GM13977 (cell line): ENCODE measurements at places on chromosomes 11 and 22.

DNA sequence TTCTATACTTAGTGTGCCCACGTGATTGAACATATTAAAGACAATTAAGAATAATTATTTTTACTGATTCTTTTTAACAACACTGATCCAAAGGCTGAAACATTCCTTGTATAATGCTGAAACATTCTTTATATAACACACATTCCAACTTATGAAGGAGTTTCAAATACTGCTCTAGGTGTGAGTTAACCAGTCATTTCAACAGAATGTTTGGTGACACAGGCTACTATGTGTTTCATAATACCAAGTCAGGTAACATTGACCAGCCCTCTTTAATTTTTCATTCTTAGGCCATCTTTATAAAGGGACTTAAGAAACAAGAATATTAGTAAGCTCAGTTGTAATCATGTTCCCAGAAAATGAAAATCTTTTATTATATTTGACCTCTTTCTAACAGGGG, 136.6 kb downstream of the ELP4 start:
- no peak for DNase-seq

DNA sequence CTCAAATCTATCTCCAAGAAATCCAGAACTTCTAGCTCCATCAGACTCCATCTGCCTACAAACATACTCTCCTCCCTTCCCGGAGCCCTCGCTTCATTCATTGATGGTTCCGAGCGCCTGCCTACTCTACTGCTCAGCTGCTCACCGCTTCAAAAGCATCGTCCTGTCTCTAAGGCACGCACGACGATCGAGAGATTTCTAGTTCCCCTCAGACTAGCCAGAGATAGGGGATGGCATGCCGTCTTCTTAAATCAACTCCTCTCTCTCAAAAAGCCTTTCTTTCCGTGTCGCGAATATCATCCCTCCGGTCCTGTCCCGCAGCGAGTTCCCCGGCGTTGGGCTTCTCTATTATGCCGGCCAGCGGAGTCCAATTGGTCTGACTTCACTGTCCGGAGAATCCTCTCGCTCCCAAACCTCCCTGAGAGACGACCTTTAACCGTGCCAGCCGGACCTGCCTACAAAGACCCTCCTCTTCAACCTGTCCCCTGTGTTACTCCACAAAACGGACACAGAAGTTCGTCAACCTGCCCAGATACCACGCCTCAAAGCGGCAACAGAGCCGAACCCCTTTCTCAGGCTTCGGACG, 592 bp downstream of the EEF1G start:
- DNase-seq, result peak; percentile 28

DNA sequence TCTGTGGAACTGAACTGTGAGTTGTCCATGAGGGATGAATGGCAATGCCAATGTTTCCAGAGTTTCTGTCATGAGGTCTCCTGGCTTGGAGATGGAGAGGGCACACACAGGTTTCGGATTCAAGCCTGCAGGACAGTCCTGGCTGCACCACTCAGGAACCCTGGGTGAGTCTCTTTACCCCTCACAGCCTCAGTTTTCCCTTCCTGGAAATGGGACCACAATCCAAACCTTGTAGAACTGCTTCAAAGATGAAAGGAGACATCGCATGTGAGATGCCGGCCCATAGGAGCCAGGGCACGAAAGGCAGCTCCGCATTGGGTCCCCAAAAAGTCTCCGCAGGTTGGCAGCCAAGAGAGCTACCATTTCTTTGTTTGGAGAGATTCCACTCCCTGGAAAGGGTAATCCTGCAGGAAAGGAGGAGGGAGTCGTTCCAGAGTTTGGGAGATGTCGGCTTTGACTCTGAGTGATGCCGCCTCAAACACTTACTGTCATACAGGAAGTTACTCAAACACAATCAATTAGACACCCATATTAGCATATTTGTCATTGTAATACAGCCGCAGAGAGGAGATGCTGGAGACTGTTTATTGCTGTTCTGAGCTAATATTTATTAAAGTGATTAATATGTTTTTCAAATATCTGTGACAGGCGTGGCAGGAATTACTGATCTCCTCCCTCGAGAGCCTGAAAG, 318.3 kb downstream of the MN1 start:
- DNase-seq, result no peak

GRCh38 chr11:73530109-73530508, 67.8 kb downstream of the FAM168A start:
- DNase-seq, result no peak

GRCh38 chr11:116053548-116053919, 549.3 kb upstream of the CADM1 start:
- no peak for DNase-seq

DNA sequence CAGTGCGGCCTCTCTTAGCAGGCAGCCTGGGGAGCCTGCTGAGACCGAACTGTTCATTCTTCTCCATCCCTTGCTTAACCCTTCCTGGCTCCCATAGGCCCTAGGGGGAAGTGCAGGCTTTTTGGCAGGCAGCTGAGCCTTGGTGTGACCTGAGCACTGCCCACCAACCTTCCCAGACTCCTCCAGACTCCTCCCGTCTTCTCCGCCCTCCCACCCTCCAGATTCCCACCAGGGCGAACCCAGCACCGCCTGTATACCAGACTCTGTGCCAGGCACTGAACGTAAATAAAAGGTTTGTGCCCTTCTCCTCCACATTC, 7.9 kb downstream of the RELT start:
- no peak for DNase-seq

- no peak for DNase-seq
These were observed 15.4 kb upstream of the SOX10 start for GRCh38 chr22:37999640-38000272.

DNA sequence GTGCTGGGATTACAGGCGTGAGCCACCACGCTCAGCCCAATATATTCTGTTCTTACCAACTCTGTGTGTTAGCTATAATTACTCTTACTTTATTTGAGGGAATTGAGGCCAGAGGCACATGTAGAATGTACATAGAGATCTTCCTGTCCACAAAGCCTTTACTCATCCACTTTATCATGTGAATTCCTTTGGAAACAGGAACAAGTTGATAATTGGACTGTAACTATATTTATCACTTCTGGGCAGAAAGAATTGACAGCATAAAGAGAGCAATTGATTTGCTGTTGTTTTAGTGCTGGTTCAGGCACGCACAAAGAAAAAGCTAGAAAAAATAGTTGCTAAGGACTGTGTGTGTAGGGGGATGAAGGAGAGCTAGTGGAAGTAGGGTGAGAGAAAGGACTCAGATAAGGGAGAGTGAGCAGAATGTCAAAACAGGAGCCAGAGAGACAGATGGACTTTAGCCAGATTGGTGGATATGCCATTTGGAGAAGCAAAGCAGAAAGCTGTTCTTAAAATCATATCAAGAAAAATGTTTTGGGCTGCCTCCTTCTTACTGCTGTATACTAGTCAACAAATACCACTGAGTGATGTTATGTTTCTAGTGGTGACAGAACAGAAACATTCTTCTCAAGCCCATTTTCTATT, 929.8 kb upstream of the CNTN5 start:
- DNase-seq, result no peak
